Mesothelial cell of epicardium (in vitro differentiated cells): ENCODE measurements at places on chromosomes 11 and 22. TPM values are rescaled to one million over a fixed set of nuclear protein-coding genes. Genes with fewer than 3 reads are reported as not detected.

GRCh38 chr11:43517518-43517917, 158.8 kb downstream of the TTC17 start:
- no peaks in the 10 kb centered on the region for H3K36me3 ChIP-seq
- no peak for DNase-seq
- H3K27ac ChIP-seq = no peak overlapping the region
- H3K4me3 ChIP-seq = no peak overlapping the region

- no peak overlapping the region for H3K27ac ChIP-seq
- no peak for DNase-seq
- H3K27me3 ChIP-seq = no peaks in the 10 kb centered on the region
- peaks cover 4% of the 10 kb centered on the region for H3K4me1 ChIP-seq
- no peak overlapping the region for H3K4me3 ChIP-seq
Measured at GRCh38 chr22:25167082-25167481, 32.6 kb upstream of the CRYBB3 start.

DNA sequence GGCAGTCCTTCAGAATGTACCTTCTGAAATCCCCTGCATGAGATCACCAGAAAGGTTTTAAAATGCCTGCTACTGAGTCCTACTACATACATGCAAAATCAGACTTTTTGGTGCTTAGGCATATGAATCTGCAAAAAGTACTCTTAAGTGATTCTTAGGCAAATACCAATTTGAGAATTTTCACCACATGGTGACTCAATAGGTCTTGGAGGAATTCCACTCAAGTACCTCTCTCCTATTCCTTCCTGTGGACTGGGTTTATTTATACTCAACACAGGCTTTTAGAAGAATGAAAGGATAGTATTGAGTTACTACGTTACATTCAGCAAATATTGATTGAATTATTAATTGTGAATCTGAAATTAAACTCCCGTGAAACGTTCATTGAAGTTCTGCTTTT, 223.9 kb downstream of the CNTN5 start:
- no peak overlapping the region for H3K4me3 ChIP-seq
- H3K27ac ChIP-seq = no peak overlapping the region
- no peak for DNase-seq

Gene TMEM45B
- total RNA-seq = 0.69 to 0.81 TPM (median 0.80 TPM) in 3 replicates

DNA sequence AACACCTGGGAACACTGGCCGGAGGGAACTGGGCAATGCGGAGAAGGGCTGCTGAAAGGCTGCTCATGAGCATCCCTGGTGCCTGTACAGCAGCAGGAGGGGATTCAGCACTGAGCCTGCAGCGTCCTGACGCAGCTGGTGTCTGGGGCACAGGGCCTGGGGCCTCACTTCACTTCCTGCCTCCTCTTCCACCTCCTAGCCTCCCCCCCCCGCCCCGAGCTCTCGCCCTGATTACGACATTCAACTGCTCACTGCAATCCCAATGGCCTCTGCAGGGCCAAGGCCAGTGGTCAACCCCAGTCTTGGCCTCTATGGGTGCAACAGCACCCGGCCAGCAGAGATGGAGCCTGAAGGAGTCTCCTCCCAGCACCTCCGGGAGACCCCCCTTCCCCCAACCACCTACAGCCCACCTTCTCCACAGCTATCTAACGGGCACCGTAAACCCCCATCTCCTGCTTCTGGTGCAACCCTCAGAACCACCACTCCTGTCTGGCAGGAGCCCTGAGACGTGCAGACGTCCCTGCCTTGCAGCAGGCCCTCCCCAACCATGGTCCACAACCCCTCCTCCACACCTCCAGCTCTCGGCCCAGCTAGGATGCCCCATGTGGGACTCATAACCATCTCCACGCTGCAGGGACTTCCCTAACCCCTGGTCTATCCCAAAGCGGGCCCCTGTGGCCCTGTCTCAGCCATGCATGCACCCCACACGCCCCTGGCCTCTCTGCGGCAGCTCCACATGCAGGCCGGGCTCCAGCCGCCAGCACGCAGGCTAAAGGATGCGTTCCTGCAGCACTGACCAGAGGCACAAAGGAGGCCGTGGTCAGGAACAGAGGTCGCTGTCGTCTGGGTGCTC, 38.2 kb downstream of the BRD1 start:
- H3K36me3 ChIP-seq = peaks cover 32% of the 10 kb centered on the region
- H3K4me1 ChIP-seq = peaks cover 8% of the 10 kb centered on the region

DNA sequence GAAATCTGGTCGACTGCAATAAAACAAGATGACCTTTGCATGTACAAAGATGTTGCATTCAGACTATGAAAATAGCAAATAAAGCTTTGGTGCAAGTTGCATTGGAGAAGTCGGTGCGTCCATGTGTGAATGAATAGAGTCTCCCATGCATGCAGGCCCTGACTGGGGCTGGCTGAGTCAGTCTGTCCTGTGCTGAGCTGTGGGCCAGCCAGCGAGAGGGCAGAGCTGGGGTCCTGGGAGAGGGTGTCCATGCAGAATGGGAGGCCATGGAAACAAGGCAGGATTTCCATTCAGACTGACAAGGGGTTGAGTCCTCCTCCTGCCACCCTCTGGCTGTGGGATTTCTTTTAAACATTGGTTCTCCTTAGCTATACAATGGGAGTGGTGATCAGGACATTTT, 2.3 kb upstream of the CRYBB3 start:
- H3K27me3 ChIP-seq = no peaks in the 10 kb centered on the region

GRCh38 chr22:42610186-42610585, 4.5 kb downstream of the POLDIP3 start:
- peaks cover 16% of the 10 kb centered on the region for H3K36me3 ChIP-seq
- H3K4me1 ChIP-seq = peaks cover 46% of the 10 kb centered on the region

Gene DDIAS
- total RNA-seq = 4.0 to 5.8 TPM (median 5.6 TPM) in 3 replicates

DNA sequence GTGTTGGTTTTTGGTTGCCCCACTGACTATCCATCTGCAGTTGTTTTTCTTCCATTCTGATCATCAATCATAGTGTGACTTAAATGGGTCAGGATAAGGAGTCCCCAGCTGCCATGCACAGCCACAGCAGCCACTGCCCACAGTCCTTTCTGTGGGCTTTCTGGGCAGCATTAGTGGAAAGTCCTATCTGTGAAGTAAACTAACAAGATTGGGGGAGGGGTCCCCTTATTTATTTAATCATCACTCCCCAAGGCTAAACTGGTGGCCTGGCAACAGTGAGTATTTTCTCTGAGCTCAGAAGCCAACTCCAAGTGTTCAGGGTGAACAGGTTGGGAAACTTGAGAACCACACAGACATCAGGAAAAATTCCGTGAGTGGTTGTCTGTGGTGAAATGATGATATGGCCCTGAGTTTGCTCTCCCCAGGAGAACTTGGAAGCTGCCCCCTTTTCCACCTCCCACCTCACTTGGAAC, 145.0 kb downstream of the CCDC34 start:
- DNase-seq = no peak
- H3K27me3 ChIP-seq = no peaks in the 10 kb centered on the region
- peaks cover 2% of the 10 kb centered on the region for H3K36me3 ChIP-seq
- H3K27ac ChIP-seq = no peak overlapping the region

DNA sequence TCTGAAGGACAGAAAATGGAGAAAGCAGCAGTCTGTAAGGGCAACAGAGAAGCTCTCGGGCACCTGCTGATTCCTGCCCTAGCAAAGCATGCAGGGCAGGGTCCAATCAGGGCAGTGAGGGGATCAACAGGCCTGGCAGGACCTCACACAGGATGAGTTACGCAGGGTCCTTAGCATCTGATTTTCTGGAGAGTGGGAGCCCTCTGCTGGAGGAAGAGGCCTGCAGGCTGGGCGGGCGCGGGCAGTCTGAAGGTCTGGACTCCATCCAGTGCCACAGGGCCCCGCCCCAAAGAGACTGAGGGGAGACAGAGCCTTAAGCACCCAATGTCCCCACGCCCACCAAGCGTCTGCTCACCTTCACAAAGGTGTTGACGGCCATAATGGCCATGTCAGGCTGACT, 28.9 kb downstream of the AP1B1 start:
- no peaks in the 10 kb centered on the region for H3K4me1 ChIP-seq
- peaks cover 12% of the 10 kb centered on the region for H3K36me3 ChIP-seq
- no peaks in the 10 kb centered on the region for H3K27me3 ChIP-seq

GRCh38 chr11:126396965-126397364, 41.5 kb downstream of the ST3GAL4 start:
- peaks cover 3% of the 10 kb centered on the region for H3K36me3 ChIP-seq
- H3K4me3 ChIP-seq = no peak overlapping the region
- no peak overlapping the region for H3K27ac ChIP-seq
- no peak for DNase-seq
- no peaks in the 10 kb centered on the region for H3K27me3 ChIP-seq

GRCh38 chr11:113476553-113476952, 1.4 kb upstream of the DRD2 start:
- no peaks in the 10 kb centered on the region for H3K36me3 ChIP-seq
- DNase-seq = no peak
- H3K4me1 ChIP-seq = peaks cover 9% of the 10 kb centered on the region
- H3K27me3 ChIP-seq = peaks cover 91% of the 10 kb centered on the region

DNA sequence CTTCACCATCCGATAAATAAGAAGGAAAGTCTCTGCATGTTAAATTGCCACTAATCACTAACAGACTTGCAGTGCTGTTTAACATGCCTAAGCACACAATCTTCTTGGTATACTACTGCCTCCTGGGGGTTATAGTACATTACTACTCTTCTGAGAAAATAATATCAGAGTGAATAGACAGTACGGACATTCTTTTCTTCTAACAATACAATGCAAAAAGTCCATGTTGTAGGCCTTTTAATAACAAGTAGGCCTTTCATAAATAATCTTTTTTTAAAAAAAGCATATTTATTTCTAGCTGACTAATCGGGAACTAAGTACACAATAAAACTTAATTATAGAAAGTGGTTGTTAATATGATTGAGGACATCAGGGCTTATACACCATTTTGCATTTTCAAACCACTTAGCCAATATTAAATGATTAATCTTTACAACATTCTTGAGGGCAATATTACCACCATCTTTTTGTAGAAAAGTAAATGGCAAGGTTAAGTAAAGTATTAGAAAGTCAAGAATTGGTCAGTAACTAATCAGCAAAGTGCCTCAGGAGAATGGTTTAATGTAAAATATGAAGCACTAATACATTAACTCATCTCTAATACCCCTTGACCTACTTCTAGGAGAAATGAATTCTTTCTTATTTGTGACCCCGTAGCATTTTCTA, 84.7 kb downstream of the TTC28 start:
- H3K36me3 ChIP-seq = no peaks in the 10 kb centered on the region
- no peak for DNase-seq
- no peak overlapping the region for H3K4me3 ChIP-seq
- no peaks in the 10 kb centered on the region for H3K27me3 ChIP-seq

DNA sequence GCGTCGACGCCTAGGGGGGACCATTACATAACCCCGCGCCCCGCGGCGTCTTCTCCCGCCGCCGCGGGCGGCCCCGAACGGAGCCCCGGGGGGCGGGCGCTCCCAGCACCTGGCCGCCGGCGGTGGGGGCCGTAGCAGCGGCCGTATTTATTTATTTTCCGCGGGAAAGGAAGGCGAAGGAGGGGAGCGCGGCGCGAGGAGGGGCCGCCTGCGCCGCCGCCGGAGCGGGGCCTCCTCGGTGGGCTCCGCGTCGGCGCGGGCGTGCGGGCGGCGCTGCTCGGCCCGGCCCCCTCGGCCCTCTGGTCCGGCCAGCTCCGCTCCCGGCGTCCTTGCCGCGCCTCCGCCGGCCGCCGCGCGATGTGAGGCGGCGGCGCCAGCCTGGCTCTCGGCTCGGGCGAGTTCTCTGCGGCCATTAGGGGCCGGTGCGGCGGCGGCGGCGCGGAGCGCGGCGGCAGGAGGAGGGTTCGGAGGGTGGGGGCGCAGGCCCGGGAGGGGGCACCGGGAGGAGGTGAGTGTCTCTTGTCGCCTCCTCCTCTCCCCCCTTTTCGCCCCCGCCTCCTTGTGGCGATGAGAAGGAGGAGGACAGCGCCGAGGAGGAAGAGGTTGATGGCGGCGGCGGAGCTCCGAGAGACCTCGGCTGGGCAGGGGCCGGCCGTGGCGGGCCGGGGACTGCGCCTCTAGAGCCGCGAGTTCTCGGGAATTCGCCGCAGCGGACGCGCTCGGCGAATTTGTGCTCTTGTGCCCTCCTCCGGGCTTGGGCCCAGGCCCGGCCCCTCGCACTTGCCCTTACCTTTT, at the start of gene EP300:
TSS of gene EP300 (plus strand) at position 570 of the 795 bp plus-strand sequence. CDS start 413 bp downstream, outside the sequence.
- H3K36me3 ChIP-seq = no peaks in the 10 kb centered on the region
- H3K4me3 ChIP-seq = peak within 1 kb of the TSS; percentile 95
- peak; percentile 78 for DNase-seq
- H3K27me3 ChIP-seq = no peaks in the 10 kb centered on the region

DNA sequence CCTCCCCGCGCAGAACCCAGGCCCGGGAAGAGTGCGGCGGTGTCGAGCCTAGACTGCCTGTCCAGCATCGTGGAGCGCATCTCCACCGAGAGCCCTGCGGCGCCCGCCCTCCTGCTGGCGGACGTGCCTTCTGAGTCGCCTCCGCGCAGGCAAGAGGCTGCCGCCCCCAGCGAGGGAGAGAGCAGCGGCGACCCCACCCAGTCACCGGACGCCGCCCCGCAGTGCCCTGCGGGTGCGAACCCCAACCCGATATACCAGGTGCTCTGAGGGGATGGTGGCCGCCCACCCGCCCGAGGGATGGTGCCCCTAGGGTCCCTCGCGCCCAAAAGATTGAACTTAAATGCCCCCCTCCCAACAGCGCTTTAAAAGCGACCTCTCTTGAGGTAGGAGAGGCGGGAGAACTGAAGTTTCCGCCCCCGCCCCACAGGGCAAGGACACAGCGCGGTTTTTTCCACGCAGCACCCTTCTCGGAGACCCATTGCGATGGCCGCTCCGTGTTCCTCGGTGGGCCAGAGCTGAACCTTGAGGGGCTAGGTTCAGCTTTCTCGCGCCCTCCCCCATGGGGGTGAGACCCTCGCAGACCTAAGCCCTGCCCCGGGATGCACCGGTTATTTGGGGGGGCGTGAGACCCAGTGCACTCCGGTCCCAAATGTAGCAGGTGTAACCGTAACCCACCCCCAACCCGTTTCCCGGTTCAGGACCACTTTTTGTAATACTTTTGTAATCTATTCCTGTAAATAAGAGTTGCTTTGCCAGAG, 2.0 kb downstream of the MYOD1 start:
- H3K36me3 ChIP-seq = no peaks in the 10 kb centered on the region
- H3K4me1 ChIP-seq = peaks cover 2% of the 10 kb centered on the region

DNA sequence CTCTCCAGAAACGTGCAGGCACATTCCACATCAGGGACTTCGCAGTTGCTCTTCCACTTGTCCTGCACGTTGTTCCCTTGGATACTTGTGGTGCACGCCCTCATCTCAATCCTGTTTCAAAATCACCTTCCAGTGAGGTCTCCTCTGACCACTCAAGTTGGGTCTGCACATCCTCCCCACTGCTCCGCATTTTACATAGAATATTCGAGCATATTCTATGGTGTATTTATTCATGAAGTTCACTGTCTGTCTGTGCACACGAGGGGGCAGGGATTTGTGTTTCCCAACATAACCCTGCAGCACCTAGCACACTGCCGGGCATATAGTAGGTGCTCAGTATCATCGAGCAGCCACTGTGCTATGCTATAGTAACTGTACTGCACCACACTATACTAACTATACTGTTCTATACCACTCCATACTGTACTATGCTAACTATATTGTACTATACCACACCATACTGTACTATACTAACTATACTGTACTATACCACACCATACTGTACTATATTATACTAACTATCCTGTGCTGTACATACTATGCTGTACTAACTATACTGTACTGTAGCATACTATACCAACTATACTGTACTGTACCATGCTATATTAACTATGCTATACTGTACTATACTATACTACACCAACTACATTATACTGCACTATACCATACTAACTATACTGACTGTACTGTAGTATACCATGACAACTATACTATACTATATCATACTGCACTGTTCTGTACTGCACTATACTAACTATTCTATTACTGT, 30.3 kb downstream of the ELF5 start:
- H3K27me3 ChIP-seq = no peaks in the 10 kb centered on the region
- H3K36me3 ChIP-seq = no peaks in the 10 kb centered on the region
- no peak for DNase-seq
- H3K4me3 ChIP-seq = no peak overlapping the region
- H3K27ac ChIP-seq = no peak overlapping the region
- peaks cover 10% of the 10 kb centered on the region for H3K4me1 ChIP-seq

Gene FAM180B
- total RNA-seq = 0.18 to 0.36 TPM (median 0.27 TPM) in 3 replicates

- no peak overlapping the region for H3K4me3 ChIP-seq
- no peaks in the 10 kb centered on the region for H3K36me3 ChIP-seq
- H3K4me1 ChIP-seq = peaks cover 45% of the 10 kb centered on the region
Measured at GRCh38 chr11:88363648-88364065, 26.1 kb upstream of the CTSC start.
